ENCODE measurements at places on chromosomes 3 and 15.

GRCh38 chr3:58117561-58118181 is 93.1 kb downstream of the DNASE1L3 start:
- DNase-seq, result no peak

DNA sequence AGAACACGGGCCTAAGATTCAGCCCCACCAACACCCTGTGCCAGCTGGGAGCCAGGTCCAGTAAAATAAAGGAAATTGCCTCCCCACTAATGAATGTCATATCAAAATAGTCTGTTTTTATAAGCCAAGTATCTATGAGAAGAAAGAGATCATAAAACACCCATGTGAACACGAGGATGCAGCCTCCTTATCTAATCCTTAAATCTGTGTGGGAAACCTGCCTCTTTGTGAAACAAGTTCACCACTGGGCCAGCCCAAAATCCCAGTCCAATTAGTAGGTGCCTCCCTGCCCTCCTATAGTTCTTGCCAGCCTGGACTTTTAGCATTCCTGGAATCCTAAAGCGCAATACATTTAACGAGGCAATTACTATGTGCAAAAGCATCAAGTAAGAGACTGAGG is 42.0 kb downstream of the SCAPER start:
- no peak for DNase-seq

DNA sequence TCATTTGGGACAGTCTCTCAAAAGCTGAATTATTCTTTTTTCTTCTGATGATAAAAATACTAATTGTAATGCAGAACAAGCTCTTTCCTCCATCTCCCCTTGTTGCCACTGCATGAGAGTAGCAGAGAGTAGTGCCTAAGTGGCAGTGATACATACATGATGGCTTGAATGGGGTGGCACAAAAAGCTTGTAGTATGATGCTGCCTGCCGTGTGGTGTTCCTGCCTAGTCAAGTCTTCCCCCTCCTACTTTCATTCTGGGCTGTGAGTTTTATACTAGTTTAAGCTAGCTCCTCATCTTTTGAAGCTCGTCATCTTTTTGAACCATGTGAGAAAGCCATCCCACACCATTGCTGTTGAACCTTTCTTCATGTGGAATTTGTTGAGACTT is 230.5 kb downstream of the NFKBIZ start:
- DNase-seq, result no peak

DNA sequence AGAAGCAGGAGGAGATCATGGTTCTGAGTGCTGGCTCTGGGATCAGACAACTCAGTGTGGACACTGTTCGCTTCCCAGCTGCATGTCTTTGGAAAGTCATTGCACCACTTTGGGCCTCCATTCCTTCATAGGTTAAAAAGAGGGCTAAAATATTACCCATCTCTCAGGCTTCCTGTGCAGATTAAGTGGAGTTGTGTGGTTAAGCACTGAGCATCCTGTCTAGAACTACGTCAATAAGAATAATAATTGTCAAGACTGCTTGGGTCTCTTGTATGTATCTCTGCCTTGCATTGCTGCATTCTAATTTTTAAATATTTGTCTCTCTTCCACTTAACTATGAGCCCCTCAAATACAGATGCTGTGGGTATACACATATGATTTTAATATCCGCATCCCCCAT is 22.3 kb downstream of the CFAP161 start:
- DNase-seq, result no peak

- no peak for DNase-seq
These were observed 46.2 kb downstream of the SLC25A26 start for GRCh38 chr3:66267031-66267430.

- DNase-seq, result peak; percentile 36
These were observed 705 bp downstream of the NIPA2 start for GRCh38 chr15:22839046-22839695.

DNA sequence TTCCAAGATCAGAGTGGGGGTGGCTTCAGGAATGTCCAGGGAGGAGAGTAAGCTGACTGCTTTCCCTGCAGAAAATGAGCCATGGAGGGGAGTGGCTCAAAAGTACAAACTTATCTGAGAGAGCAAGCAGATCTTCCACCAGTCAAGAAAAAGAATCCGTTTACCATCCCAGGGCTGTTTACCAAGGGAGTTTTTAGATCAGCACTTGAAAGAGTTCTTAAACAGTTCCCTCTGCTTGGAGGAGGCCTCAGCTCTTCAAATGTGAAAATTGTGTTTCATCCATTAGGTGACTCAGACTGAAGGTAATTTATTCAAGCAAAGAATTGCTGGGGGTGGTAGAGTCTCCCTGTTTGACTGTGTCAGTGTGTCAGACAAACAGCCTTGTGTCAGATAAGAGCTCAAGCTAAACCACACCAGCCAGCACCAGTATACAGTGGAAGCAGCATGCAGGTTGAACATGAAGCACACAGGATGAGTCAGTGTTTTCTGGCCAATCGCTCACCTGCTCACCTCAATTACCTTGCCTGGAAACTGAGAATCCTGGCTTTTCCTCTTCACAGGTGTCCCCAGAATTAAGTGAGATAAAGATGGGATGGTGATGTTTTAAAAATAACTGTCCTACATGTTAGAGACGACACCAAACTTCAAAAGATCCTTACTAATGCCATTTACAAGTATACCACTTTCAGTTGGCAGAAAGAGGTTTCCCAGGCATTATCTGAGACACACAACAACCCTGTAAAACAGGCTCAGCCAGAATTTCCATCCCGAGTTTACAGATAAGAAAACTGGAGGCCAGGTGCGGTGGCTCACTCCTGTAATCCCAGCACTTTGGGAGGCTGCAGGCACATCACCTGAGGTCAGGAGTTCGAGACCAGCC is 21.7 kb downstream of the SH3BP5 start:
- DNase-seq, result no peak

DNA sequence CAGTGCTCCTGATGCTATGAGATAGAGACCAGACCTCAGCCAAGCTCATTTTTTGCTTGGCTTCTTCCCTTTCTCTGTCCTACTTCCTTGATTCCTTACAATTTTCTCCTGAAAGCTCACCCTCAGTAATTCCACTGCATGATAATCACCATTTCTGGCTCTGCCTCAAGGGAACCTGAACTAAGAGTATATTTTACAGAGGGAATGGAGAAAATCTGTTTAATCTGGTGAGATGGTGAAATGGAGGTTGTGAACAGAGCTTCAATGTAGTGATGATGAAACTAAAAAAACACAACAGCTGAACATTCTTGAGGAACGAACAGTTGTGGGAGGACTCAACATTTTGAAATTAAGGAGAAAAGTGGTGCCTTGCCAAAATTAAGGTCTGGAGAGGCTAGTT is 16.3 kb downstream of the HHLA2 start:
- no peak for DNase-seq

GRCh38 chr3:13866041-13866965 is 13.6 kb downstream of the WNT7A start:
- no peak for DNase-seq

DNA sequence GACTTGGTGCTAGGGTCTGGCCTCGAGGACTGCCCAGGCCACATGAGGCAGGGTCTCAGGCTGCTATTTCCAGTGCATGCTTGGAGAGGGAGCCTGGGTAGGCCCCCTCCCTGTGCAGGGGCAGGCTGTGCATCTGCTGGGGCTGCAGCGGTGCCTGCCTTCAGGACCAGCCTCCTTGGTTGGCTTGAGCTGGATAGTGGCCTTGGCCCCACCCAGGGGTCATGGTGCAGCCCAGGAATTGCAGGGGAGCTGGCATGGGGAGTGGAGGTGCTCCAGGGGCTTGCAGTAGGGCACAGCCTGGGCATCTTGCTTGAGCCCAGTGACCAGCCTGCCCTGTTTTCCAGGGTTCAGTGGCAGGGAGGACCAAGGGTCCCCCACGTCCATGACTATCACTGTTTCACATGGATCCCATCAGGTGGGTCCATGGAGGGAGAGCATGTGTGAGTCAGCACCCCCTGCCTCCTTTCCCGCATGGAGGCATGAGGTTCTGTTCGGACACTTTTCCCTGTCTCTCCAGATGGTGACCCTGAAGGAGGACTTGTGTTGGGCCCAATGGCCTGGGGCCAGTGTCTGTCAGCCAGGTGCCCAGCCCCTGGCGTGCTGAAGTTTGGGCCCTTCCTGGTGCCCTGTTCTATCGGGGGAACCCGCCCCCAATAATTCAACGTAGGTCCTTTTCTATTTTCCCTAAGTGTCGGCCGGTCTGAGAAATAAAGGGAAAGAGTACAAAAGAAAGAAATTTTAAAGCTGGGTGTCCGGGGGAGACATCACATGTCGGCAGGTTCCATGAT is 218.6 kb downstream of the SNRPN start:
- DNase-seq, result no peak

GRCh38 chr3:81922404-81922803 is 161.0 kb upstream of the GBE1 start:
- no peak for DNase-seq

GRCh38 chr3:155560135-155560534 is 184.7 kb downstream of the PLCH1 start:
- DNase-seq, result no peak

GRCh38 chr15:40582726-40583246 is 11.3 kb upstream of the KNL1 start:
- DNase-seq, result no peak

DNA sequence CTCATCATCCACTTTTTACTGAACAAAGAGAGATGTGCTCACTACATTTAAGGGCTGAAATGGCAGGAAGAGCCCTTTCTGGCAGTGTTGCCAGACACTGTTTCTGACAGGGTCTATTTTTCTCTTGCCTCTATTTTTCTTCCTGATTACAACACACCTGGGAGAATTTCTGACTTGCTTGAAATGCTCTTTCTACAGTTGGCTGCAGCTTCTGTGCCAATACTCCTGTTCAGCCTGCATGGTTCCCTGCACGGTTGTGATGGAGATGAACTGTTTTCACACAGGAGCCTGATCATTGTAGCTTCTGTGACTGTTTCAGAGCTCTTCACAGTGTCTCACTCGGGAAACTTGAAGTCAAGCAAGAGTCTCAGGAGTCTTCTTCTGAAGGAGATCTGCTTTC is 83.0 kb upstream of the DLG1 start:
- DNase-seq, result no peak

DNA sequence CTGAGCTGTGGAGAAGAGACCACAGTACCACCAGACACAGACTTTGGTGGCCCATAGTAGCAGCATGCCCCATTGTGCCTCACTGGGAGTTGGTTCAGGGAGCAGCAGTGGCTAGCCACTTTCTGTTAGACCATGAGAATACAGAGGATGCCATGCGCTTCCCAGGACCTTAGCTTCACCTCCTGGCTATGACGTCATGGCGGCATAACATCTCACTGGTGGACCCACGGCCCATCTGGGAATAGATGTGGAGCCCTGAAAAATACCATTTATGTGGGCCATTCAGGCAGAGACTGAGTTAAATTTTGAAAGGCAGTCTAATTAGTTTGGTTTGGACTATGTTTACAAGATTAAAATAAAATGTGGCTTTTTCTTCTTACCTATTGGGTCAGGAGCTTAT is 55.1 kb upstream of the NMD3 start:
- no peak for DNase-seq

DNA sequence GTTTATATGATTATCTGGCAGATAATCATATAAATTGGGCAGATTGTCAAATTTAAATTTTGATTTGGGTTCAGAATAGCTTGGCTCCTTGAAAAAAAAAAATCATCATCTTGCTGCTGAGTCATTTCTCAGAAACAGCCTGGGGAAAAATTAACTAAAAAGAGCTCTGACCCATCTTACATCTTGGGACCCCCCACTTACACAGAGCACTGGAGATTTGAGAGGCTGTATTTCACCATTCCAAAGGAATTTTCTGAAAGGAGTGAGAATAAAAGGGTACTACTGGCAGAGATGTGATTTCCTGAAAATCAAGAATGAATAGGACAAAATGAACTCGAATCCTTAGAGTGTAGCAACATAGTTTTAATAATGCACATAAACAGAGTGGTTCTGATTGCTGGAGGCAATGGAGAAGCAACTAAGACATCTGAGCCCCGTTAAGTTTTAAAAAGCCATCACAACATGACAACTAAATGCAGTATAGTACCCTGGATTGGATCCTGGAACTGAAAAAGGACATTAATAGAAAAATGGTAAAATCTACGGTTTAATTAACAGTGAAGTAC is 97.5 kb downstream of the RFTN1 start:
- no peak for DNase-seq

- no peak for DNase-seq
These were observed 41.9 kb downstream of the CCDC12 start for GRCh38 chr3:46934498-46935167.

DNA sequence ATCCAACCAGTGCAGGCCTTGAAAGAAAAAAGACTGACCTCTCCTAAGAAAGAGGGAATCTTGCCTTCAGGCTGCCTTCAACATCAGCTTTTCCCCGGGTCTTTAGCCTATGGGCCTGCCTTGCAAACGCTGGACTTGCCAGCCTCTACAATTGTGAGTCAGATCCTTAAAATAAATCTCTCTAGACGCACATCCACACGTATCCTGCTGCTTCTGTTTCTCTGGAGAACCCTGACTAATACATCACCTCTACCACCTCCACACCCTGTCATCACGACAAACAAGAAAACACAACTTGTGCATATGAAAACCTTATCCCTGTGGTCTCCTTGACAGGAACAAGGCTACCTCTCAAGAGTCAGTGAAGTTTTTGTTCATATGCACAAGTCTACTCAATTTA is 11.8 kb downstream of the CYFIP1 start:
- DNase-seq, result peak; percentile 58

DNA sequence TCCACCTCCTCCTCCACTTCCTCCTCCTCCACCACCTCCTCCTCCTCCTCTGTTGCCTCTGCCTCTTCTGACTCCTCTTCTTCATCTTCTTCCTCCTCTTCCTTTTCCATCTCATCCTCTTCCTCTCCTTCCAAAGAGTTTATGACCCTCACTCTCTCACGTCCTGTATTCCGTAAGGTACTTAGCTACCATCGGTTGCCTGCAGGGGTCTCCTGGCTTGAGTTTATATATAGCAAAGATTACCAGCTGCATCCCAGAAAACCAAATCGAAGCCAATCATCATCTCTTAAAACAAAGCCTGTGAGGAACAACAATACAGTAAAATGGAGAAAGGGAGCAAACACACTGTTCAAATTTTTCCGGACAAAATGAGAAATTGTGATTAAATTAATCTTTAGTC is 317.4 kb downstream of the C3orf38 start:
- DNase-seq, result no peak

- no peak for DNase-seq
These were observed 23.4 kb upstream of the TNK2 start for GRCh38 chr3:195931582-195932273.

DNA sequence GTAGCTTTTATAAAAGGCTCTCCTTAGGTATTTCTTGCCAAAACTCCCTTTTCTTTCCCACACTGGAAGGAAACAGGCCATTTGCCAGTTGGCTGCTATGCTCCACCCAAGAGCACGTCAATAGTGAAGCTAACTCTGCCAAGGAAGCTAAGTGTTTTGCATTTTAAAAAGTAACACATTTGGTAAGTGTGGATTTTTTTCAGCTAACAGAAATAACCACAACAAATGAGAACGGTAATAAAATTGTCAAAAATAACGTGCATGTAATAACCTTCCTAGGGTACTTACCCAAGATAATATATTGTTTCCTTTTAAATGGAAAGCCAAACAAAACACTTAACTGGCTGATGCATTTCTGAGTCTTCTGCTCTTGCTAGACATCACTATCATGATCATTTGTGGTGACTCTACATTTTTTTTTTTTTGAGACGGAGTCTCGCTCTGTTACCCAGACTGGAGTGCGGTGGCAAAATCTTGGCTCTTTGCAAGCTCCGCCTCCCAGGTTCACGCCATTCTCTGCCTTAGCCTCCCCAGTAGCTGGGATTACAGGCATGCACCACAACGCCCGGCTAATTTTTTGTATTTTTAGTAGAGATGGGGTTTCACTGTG is 4.6 kb downstream of the DPP8 start:
- peak; percentile 6 for DNase-seq

GRCh38 chr3:21954709-21955108 is 203.7 kb upstream of the ZNF385D start:
- no peak for DNase-seq

Measured in inflammatory macrophage treated with lipopolysaccharide for 1 hour (primary cell).